ENCODE measurements at places on chromosomes 16 and 17.

DNA sequence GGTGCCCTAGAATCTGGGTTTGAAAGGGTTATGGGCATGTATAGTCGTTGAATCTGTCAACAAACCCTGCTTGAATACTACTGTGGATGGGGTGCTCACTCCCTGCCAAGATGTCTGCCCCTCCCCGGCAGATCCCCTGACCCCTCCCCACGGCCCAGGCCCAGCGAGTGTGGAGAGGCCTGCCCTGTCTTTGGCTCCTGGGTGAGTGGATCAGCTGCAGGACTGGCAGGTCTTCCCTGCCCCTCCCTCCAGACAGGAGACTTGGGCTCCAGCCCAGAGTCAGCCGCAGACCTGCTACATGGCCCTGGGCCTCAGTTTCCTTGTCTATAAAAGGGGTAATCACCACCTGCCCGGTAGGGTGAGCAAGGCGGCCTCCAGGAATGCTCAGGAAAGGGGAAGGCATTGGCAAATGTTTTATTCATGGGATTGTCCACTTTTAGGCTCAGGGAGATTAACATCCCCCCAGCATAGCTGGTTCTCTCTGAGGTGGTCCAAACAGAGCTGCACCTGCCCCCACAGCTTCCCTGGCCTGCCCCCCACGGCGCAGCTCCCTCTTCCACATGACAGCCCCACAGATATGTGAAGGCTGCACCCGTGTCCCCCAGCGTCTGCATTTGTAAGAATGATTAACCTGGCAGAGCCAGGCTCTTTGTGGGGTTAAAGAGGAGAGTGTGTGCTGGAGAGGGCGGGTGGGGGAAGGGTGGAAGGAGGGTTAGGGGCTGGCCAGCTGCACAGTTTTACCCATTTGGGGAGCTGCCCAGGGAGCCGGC, 18.5 kb upstream of the SPNS2 start:
- DNase-seq: no peak

DNA sequence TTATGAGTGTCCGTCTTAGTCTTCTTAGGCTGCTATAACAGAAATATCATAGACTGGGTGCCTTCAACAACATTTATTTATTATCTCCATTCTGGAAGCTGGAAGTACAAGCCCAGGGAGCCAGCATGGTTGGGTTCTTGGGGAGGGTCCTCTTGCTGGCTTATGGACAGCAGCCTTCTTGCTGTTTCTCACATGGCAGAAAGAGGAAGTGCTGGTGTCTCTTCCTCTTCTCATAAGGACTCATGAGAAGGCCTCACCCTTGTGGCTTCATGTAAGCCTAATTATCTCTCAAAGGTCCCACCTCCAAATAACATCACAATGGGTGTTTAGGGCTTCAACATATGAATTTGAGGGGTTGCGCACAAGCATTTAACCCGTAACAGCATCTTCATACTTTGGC, 207.0 kb upstream of the COX10 start:
- peak; percentile 63 for DNase-seq

DNA sequence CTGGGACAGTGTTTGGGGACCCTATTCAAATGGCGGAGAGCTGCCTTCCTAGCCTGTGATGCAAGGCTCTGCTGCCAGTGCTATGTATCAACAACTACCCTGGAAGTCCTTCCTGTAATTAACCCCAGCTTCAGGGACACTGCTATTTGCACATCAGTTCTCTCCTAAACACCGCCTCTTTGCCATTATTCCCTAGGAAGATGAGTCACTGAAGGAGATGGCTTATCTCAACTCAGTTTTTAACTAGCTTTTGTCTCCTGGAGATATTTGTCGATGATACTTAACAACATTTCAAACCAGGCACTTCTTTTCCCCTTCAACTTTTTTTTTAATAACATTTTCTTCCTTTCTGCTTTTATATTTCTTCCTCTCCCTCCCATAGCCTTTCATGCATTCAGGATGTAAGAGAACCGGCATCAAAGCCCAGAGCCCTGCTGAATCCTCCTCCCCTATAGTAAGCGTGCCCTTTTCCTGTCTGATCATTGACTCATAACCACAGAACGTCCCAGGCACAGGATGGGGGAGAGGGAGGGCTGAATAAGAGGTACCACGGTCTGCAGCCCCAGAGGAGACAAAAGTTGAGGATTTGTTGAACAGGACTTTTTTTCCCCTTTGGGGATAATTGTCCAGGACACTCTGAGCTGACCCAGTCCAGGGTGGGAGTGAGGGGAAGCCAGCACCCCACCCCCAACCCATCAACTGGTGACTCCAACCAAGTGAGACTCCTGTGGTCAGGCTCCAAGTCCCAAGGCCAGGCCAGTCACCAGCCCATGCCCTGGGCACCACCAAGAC, 387.8 kb upstream of the SALL1 start:
- DNase-seq: peak; percentile 1

- DNase-seq: no peak
Observed at GRCh38 chr17:66915204-66915611, 49.3 kb upstream of the CACNG4 start.
